Kasumi-1 (cell line): ENCODE measurements at places on chromosomes 1 and 21.
A peak's percentile ranks its signal among the peaks of the same experiment; 100 is the strongest.

- DNase-seq, result no peak
Observed at GRCh38 chr1:209653915-209654351, 1.7 kb upstream of the LAMB3 start.

GRCh38 chr1:25103164-25103795 is 129.0 kb downstream of the SYF2 start:
- DNase-seq, result no peak

DNA sequence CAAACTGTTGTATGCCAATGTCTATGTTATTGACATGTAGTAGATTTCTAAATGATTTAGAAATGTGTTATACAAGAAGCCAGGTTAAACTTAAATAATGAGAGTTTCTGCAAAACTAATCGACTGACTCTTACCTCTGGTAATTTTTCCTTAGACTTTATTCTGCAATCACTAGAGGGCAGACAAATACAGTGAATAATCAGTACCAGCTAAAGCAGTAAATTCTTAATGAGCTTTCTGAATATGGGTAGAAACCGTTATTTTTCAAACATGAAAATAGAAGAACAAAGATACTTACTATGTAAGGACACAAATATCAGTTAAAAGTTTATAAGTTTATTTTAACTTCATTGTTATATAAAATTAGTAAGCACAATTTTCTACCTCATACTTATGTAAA is 97.9 kb upstream of the RGS1 start:
- DNase-seq, result peak; percentile 78

DNA sequence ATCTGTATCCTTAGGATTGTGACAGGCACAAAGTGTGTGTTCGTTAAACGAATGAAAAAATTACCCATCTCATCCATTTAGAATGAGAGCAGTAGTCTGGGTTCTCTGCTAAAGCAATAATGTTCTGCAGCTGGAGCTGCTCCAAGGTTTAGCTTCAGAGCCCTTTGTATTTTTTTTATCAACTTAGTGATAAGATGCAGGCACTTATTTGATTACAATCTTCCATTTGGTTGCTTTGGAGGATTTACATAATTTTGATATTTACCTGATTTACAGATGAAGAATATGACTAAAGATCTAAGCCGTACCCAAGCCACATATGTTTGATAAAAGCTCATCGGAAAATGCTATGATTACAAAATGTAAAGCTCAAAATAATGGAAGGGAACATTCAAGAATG is 201.2 kb downstream of the KCTD3 start:
- DNase-seq, result no peak

- no peak for DNase-seq
Observed at GRCh38 chr1:10724948-10725847, 71.2 kb downstream of the CASZ1 start.

- no peak for DNase-seq
Observed at GRCh38 chr1:152585586-152585985, 5.3 kb upstream of the LCE3D start.

DNA sequence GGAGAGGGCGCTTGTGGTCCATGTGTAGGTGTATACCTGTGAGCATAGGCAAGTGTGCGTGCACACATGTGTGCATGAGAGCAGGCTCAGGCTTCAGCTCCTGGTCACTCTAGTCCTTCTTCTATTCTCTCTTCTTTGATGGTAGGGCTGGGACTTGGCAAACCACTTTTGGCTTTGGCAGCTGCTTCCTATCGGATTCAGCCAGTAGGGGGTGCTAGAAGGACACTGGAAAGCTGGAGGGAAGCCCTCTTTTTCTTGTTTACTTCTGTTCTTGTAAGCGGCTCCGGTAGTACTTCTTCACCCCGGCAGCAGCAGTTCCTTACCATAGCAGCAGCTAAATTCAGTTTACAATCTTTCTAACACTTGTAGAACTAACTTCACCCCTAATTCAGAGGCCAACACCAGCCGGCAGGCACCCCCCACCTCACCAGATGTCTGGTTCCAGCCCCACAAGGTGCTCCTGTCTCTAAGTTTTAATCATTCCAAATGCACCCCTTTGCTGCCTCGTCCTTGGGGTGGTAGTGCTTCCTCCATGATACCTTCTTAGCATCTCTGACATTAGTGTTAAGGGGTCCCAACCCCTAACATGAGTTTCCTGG is 25.1 kb downstream of the NENF start:
- DNase-seq, result peak; percentile 84

DNA sequence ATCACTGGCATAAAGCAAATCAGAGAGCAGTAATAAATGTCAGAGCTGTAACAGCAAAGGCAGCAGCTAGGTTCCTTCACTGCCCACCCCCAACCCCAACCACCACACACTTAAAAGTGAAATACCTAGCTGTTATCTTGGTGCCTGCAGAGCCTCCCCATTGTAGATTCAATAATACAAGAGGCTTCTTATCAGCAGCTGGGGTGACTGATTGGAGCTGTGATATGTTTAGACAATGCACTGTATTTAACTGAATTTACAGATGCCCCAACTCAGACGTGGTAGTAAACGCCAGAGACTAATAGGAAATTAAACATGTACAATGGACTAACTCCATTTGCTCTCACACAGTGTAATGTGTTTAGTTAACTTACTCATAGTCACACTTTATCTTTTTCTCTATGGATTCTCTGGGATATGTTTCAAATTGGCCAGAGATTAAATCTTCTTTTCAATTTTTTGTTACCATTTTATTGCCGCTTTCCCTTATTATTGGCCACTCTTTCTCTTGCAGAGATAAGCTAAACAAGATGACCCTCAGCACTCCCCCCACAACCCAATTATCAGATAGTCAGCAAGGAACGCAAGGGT is 117.1 kb downstream of the ESRRG start:
- no peak for DNase-seq

DNA sequence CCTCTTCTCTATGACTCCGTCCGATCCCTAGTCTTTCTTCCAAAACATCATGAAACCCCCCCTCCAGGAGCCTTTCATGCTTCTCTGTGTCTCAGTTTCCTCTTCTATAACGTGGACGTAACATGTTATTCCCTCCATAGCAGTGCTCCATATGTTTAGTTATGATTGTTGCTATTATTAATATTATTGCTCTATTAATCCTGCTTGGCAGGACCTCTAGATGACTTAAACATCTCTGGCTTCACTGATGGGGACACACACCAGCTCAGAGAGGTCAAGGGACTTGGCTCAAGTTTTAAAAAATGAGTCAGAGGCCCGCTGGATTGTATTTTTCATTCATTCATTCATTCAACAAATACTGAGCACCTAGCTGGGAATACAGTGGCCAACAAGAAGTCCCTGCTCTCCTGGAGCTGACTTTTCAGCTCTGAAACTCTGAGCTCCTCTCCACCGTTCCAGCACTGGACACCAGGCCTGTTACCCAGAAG is 404 bp upstream of the CPLANE2 start:
- no peak for DNase-seq

DNA sequence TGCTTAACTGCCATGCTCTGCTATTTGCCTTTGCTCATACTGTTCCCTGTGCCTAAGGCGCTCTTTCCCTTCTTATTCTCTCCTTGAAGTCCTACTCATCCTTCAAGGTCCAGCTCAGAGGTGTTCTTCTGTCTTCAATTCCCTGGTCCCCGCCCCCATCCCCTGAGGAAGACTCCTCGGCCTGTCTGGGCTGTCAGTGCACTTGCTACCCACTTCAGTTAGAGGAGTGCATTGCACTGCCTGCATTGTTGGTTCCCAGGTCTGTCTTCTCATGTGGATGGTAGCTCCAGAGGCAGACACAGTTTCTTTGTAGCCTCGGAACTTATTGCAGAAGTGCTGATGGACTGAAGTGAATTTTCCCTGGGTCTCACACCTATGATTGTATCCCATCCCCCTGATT is 194.0 kb downstream of the C1orf94 start:
- DNase-seq, result no peak

DNA sequence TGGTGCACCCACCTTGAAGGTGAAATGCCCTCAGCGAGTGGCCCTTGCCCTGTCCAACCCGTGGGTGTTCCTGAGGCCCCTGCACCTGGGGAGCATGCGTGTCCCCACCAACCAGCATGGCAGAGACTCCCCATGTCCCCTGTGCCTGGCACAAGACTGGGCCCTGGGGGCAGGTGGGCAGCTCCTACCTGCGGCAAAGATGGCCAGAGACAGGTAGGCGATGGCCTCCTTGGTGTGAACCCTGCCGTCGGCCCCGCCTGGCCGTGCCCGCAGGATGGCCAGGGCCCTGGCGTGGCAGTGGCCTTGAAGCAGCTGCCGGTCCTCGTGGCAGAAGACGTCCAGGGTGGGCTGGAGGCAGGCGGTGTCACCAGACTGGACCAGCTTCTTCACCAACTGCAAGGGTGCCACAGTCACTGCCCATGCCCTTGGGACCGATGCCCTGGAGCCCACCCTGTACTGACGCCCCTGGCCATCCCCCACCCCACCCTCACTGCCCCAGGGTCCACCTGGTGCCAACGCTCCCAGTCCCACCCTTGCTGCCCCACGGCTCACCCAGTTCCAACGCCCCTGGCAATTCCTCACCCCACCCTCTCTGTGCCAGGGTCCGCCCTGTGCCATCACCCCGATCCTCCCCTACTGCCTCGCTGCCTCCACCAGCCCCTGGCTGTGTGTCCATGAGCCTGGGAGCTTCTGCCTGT is 15.7 kb downstream of the TTC34 start:
- DNase-seq, result no peak

DNA sequence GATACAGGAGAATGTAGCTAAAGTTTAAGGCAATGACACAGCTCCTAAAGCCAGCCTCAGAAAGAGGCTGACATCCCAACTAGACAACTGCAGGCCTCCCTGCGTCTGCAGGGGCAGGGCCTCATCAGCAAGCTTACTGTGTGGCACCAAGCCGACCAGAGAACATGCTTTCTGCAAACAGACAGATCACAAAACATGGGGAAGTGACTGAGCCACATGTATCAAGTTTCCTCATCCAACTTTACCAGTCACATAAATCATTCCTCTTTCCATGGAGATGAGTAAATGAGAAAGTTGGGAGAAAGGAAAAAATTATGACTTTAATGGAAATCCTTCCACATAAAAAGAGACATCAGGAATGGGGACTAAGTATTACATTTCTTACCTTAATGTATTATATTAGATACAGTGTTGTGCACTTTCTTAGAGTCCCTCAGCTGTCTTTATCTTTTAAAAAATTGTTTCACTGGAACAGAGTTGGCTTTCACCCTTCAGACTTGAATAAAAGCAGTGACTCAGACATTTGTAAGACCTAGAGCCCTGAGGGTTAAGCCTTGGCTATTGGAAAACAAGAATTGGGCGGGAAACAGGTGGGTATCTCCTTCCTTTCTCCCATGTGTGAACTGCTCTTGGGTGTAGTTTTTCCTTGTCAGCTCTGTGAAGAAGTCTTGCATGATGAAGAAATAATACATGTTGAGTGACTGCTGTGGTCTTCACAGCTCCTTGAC is 305.7 kb upstream of the SNX7 start:
- peak; percentile 40 for DNase-seq

DNA sequence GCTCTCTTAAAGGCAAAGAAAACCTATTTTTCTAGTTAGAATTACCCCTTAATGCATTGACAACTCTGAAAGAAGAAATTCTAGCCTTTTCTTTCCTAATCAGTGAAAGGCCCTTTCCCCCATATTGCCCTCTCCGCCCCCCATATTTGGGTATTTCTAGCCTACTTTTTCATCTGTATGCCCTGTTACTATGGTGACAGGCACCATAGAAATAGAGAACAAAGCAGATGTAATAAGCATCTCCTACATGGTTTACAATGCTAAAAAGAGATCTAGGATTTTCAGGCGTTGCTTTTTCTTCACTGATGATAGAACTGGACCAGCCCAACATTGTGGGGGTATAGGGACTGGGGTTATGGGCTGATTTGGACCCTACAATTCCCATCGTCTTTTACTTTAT is 14.5 kb downstream of the LRRC8B start:
- DNase-seq, result no peak

DNA sequence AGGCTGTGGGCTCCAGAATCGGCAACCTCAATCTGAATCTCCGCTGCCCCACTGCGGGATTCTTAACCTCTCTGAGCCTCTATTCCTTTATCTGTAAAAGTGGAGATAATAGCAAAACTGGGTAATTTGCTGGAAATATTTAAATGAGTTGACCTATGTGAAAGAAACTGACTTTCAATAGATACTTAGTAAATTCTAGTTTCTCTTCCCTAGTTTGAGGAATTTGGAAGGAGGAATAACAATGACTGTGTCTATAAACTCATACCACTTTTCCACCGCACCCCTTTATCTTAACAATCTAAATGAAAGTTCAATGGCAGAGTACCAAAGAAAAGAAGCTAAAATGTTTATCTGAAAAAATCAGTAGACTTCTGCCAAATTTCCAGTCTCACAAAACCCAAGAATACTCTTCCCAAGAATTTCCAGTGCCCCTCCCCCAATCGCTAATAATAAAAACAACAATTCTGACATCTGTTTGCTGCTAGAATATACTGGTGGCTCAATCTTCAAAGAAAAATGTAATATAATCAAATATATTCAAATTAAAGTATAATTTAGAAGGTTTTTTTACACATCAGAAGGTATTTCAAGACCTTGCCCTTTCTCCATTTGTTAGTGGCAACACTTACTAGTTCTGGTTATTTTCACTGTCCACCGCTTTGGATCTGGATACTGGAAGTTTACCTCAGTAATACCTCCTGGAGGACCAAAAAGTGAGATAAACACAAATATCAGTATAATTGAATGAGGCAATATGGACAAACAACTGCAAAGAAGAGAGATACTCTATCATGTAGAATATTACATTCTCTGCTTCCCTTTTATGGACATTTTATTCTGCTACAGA is 171.2 kb downstream of the LTN1 start:
- no peak for DNase-seq

- DNase-seq, result peak; percentile 60
Observed at GRCh38 chr1:201020040-201020591, 3.4 kb downstream of the KIF21B start.

DNA sequence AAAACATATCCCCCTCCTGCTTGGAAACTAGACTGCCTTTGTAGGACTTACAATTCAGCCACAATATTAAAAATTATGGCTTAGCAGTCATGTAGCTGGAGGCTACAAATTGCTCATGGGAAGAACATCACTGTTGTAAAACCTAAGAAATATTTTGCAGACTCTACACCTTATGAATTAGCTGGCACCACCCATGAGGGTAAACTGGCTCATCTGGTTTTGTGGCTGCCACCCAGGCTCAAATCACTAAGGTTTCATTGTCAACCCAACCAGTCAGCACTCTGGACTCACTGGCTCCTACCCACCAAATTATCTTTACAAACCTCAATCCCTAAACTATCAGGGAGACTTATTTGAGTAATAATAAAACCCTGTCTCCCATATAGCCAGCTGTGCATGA is 100.7 kb upstream of the OLFM3 start:
- no peak for DNase-seq

DNA sequence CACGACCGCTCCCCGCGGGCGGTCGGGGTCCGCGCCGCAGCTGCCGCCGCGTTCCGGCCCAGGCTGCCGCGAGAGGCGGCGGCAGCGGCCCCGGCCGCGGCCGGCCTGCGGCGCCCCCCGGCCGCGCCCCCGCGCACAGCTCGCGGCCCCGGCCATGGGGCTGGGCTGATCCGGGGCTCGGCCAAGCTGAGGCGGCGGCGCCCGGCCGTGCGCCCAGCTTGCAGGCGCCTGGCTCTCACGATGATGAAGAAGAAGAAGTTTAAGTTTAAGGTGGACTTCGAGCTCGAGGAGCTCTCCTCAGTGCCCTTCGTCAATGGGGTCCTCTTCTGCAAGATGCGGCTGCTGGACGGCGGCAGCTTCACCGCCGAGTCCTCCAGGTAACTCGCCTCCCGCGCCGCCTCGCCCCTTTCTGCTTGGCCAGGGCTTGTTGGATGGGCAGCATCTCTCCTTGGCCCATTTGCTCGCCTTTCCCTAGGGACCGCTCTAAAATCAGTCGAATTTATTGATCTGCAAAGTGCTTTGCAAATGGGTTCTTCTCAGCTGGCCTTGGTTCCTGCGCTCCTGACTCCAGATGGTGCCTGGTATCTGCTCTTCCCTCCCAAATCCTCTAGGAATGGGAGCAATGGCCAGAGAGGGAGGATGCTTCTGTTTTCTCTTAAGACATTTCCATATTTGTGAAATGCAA is 431 bp downstream of the EEIG2 start:
- peak; percentile 32 for DNase-seq
